Stimulated activated naive CD4-positive, alpha-beta T cell treated with Interleukin-2 at 50 U/mL for 16 hours (primary cell): ENCODE measurements at places on chromosomes 6 and 20.

GRCh38 chr6:53143710-53144109 lies 4.9 kb downstream of the GCM1 start:
- DNase-seq = no peak

- DNase-seq = no peak
Observed at GRCh38 chr6:150721418-150722266, 122.0 kb downstream of the PLEKHG1 start.

- no peak for DNase-seq
Observed at GRCh38 chr6:168703990-168704389, 263.0 kb downstream of the SMOC2 start.

DNA sequence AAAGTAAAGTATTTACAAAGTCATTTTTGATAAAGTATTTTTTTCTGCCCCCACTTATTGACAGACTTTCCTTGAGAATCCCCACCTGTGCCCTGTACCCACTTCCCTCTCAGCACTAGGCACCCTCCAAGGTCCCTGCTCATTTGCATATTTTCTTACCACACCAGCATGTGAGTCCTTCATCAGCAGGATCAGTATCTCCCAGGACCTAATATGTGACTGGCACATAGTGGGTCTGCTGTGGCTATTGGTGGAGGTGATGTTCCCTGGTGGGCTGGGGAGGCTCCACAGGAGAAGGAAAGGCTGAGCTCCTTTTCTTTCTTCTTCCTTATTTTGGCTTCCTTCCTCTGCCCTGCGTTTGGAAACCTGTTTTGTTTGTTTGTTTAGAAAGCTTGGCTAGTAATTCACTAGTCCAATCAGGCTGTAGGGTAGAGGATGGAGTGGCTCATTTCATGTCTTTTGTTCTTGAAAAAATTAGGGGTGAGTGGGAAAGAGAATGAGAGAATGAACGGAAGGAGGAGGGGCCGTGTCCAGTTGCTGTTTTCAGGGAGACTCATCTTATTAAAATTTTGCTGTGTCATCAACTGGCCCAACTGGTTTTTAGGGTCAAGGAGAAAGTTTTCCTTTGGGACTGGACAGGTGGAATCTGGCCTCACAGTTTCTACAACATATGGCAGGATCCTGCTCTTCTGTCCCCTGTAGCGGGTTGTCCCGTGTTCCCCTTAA lies 2.8 kb upstream of the RNF24 start:
- no peak for DNase-seq

DNA sequence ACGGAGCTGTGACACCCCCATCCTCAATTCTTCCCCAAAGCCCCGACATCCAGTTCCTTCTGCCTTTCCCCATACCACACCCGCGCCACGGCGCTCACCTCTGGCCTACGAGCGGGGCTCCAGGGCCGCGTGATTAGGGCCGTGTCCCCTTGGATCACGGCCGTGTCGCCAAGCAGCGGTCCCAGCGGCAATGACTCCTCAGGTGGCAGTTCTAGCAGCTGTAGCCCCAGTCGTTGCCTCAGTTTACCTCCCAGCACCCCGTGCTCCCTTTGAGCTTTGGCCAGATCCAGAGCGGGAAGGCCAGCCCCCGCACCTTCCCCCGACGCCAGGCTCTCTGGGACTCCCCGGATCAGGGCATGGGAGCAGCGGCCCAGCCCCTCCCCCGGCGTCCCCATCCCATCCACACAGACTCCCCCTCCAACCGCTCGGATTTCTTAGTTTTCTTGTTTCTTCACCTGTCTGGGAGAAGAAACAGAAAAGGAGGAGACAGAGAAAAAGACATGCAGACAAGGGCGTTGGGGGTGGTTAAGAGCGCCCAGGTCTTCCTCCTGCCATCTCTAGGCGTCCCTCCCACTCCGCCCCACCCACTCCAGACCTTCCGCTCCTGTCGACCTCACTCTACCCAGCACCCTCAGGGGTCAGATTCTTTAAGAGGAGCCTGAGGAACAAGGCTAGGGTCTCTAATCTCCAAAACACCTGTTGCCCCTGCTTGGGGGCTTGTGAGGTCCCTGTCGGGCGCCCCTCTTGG lies at the start of gene DDAH2:
DDAH2 (minus strand) TSS at position 533 of the 748 bp plus-strand sequence; CDS start at position 395, 138 bp downstream.
- no peak for DNase-seq

GRCh38 chr6:140043762-140044378 lies 669.4 kb upstream of the CITED2 start:
- no peak for DNase-seq

GRCh38 chr6:10759884-10760329 lies 12.3 kb downstream of the TMEM14B start:
- DNase-seq = no peak

DNA sequence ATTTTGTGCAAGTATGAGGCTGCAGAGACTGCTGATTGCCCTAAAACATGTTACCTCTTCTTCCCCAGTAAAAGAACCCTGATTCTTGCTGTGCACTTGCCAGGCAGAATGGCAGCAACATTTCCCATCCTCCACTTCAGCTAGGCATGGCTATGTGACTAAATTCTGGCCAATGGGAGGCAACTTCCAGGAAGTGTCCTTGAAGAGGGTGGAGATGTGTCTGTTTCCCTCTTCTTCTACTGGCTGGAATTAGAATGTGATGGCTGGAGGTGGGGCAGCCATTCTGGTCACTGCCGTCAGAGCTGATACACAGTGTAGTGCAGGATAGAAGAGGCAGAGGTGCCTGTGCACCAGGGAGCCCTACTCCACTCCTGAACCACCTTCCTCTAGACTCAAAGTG lies 64.6 kb downstream of the CDH26 start:
- DNase-seq = no peak

DNA sequence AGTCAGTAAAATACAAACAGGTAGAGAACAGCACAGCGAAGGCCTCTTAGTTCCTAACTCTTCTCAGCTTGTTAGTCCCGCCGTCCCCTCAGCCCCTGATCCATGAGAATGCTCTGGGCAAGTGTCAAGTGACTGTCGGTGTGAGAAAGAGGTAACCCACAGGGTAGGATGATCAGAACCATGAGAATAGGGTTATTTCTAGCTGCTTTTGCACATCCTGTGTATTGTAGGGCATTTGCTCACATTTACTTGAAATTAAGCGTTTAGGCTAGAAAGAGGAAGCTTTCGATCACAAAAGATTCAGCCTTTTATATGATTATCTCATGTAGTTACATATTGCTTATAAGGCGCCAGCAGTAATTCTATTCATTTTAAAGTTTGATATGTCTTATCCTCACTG lies 103.0 kb upstream of the PDE10A start:
- no peak for DNase-seq

DNA sequence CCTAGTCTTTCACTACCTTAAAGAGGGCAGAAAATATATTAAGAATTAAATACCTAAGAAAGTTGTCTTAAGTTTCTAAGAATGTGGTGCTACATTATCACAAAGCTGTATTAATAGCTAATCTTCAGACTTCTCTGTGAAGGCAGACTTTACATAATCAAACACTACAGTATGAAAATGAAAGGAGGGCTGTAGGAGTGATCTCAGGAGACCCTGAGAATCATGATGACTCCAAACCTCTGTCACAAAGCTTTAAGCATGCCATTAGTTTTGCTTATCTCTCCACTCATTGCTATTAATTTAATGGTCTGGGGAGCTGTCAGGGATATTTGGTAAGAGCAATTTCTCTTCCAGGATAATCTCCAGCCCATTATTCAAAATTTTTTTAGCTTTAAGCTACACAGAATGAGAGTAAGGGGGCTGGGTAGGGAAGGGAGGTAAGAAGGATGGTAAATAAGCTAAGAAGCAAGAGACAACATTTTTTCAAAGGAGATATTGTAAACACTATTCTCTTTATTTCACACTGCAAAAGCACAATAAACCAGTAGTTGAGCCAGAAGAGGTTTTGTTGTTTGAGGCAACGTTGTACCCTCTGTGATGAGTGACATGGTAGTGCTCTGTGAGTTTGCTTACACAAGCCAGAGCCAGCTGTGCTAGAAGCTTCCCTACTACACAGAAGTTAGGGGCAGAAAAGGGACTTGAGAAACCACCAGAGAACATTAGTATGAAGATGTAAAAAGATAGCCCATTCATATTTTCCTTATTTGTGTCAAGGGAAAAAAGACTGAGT lies 258.8 kb downstream of the GMDS start:
- no peak for DNase-seq

DNA sequence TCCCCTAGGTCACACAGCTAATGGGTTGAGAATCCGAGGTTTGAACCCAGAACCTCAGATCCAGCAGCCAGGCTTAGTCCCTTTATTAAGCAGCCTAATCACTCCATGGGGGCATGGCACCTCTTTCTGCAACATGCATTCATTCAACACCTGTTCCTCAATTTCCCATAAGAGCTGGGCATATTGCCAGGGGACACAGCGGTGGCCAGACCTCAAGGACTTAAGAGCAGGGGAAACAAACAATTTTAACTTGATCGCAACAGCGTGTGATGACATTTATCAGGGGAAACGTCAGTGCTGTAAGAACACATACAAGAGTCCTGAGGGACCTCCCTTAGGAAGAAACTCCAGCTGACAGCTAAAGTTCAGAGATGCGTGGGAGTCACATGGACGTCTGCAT lies 267.4 kb upstream of the CDH4 start:
- no peak for DNase-seq

DNA sequence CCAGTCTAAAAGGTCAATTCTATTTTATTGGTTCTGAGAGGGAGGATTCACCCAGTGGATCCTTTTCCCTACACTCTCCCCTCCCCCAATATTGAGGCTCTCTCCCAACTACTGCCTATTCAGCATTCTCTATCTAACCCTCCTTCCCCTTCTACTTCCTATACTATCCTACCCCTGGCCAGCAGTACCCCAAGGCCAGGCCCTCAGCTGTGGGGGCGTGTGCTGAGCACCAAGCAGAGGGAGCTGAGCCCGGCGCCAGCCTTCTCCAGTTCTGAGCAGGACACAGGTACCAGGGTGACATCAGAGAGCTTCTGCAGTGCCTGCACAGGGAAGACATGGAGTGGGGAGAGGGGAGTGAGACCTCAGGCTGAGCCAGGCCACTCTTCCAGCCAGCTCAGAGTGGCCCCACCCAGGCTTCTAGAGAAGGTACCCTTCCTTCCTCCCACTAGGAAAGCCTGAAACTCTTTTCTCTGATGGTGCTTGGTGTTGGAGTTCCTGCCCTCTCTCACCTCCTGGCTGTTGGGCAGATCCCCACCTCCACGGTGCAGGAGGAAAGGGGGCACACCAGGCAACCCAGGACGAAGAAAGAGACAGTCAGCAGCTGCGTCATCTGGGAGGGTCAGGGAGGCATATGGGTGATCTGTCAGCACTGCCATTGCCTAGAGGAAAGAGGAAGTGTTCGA lies 1.9 kb downstream of the DDAH2 start:
- DNase-seq = no peak

GRCh38 chr20:32516583-32517517 lies 68.3 kb downstream of the NOL4L start:
- DNase-seq = no peak

GRCh38 chr20:50242863-50243609 lies 52.4 kb downstream of the CEBPB start:
- no peak for DNase-seq

DNA sequence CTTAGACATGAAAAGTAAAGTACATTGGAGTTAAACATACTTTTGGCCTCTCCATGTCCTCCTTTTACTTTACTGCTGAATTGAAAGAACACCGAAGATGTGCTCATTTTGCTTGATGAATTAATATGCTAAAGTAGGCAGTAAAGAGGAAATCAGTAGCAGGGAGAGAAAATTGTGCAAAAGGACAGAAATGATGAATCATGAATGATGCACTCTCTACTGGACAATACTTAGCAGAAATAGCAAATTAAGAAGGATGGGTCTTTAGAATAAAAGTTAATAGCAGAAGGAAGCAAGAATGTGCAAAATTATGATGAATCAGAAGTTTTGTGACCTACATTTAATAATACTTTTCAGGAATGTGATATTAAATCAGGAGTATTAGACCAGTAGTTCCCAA lies 8.4 kb upstream of the SPINT3 start:
- DNase-seq = no peak

DNA sequence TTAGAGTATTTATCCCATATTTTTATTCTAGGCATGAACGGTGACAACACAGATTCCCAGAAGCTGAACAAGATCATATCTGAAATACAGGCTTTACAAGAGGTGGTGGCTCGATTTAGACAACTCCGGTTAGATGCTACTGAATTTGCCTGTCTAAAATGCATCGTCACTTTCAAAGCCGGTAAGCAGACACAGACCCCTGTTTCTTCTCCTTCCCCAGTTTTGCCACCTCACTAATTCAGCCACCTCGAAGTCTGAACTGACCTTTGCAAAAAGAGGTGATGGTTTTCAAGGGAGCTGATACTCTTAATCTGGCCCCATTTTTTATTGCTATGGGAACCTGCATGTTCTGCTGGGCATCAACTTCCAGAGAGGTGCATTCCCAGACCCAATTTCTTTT lies 15.0 kb downstream of the NR2E1 start:
- no peak for DNase-seq

DNA sequence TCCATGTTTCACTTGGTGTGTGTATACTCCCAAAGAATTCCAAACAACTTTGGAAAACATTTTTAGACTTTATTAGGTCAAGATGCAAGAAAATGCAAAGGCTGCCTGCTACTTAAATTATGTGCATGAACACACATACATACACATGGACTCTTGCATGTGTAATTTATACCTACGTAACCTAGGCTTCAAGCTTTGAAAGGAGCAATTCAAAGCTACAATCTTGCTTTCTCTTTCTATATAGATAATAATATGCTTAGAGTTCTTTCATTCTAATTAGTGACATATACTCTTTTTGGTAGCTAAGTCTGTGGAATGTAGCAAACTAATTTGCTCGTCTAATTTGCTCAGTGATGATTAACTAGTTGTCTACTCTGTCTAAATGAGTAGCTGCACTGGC lies 146.5 kb downstream of the EPHA7 start:
- no peak for DNase-seq

DNA sequence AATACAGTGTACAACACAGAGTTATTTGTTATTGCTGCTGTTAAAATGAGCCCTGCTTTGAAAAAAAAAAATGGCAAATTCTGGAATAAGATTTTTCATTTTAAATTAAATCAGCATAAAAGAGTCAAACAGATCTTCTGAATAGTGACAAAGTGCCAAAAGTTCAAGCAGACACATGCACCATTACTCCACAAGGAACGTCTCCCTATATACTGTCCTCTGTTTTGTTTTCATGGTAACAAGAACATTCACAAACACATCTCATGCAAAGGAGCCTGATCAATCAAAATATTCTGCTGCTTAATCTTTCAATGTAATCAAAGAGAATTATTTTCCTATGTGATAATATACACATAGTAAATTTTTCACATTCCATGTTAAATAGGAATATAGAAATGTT lies 2.7 kb downstream of the HIVEP2 start:
- DNase-seq = no peak

GRCh38 chr6:21033084-21033483 lies 498.8 kb downstream of the CDKAL1 start:
- DNase-seq = no peak

GRCh38 chr6:100512203-100512862 lies 47.6 kb upstream of the SIM1 start:
- no peak for DNase-seq
